Keratinocyte (primary cell): ENCODE measurements at places on chromosomes 3 and 15.

DNA sequence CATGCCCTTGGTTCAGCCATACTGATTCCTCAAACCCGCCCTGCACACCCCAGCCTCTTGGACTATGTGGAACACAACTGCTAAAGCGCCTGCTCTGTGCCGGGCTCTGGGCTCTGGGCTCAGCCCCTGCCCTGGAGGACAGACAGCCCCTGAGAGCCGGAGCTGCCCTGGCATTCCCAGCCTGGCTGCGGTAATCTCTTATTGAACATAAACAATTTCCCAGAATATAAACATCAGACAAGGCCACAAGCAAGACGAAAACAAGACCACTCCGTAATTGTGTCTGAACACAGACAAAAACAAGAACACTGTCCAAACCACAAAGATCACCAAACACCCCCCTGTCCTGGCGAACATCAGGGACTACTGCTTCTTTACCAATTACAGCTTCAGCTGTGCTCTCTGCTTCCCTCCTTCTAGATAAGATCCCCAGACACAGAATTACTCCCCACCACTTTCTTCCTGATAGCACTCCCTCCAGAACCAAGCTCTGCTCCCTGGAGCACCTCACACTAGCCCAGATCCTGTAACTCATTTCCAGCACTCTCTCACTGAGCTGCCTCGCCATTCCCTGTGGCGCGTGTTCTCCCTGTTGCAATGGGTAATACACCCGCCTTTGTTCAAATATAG, 57.1 kb upstream of the TLE3 start:
- no peak for DNase-seq

GRCh38 chr15:101573951-101574350, 78.2 kb downstream of the TM2D3 start:
- no peak for DNase-seq

DNA sequence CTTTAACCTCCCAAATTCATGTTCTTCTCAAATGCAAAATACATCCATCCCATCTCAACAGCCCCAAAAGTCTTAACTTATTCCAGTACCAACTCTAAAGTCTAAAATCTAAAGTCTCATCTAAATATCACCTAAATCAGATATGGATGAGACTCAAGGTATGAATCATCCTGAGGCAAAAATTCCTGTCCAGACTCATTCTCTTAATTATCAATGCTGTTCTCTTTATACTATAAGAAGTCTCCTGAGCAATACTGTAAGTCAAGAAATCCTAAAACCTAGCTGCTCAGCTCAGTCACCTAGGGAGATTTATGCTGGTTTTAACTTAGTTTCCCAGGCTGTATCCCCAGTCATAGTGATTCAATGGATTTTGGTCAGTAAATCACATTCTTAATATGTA, 11.1 kb downstream of the RAD18 start:
- no peak for DNase-seq

DNA sequence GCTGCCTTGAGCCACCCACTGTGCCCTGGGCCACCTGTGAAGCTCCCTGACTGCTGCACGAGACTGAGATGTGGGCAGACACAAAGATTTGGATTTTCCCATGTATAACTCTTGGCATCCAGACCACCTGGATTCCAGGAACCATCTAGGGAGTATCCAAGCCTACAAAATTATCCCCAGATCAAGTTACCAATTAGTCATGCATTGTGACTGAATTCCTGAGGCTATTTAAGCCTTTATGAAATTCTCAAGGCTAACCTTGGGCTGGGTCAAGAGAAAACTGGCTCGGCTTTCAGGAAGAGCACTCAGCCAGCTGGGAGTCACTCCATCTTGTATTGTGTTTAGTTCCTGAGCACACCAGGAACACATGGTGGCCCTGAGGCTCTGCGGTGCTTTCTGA, 13.3 kb upstream of the ATP13A5 start:
- DNase-seq = no peak

GRCh38 chr3:168383573-168383972, 287.8 kb upstream of the GOLIM4 start:
- DNase-seq = no peak

DNA sequence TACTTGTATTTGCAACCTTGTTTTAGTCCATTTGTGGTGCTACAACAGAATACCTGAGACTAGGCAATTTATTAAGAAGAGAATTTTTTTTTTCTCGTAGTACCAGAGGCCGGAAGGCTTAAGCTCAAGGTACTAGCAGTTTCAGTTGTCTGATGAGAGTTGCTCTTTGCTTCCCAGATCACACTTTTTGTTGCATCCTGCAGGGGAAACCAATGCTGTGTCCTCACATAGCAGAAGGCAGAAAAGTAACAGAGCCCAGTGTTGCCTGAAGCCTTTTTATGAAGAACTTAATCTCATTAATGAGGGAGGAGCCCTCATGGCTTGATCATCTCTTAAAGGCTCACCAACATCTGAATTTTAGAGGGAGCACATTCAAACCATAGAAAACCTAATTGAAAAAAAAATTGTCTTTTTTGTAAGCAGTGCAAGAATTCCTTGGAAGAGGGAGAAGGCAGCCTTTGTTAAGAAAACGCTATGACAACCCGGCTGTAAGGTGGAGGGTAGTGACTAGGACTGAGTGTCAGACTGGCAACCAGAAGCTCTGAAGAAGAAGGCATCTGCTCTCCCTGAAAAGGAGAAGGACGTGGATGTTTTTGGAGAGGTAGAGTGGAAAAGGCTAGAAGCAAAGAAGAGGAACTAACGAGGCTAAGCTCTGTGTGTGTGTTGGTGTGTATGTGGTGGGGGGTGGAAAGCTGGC, 1245.3 kb downstream of the ROBO2 start:
- DNase-seq = no peak

GRCh38 chr3:29555590-29555989, 274.7 kb downstream of the RBMS3 start:
- DNase-seq = no peak

DNA sequence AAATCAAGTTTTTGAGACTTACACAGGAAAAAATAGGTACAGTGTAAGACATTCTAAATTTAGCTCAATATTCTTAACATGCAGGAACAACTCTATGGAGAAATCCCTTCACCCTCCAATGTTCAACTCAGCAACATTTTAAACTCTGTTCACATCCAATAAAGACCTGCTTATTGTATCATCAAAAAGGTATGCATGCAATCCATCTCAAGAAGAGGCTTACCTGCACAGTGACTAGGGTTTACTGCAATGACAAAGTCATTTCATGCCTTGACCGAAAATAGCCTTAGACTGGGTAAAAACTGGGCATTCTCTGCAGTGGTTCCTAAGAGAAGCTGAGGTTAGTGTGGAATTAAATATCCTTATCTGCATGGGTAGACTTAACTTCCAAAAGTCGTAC, 80.5 kb downstream of the MAGI1 start:
- DNase-seq = no peak

- DNase-seq = peak; percentile 13
Observed at GRCh38 chr15:82021992-82022391, 23.8 kb downstream of the MEX3B start.

GRCh38 chr3:167241048-167241845, 138.8 kb downstream of the ZBBX start:
- no peak for DNase-seq

DNA sequence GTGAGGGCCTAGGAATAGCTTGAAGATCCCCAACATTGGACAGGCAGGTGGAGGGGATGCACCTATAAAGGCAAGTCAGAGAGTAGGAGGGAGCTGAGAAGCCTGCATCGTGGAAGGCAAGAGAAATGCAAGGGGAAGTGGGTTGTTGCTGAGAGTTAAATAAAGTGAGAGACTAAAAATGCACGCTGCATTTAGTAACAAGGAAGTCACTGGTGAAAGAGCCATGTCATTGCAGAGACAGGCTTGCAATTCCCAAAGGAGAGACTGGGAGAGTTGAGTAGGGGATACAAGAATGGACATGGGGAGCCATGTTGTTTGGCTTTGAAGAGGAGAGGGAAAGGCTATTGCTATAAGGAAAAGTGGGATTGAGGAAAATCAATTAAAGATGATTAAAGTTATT, 77.0 kb upstream of the HEG1 start:
- no peak for DNase-seq

DNA sequence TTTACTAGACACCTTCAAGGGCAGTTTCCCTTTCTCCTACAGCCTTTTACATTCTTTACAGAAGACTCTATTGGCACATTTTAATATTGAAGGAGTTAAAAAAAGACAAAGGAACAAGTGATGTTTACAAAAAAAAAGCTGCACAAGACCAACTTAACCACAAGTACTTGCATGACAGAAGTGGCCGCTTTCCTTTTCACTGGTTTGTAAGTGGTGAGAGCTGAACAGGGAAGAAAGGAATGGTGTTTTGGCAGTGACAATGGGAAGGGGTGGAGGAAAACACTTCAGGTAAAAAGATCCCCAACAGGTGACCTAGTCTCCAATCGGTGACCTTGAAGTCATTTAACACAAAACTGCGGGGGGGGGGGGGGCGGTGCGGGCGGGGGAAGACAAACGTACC, 1.1 kb downstream of the WDR72 start:
- DNase-seq = no peak

DNA sequence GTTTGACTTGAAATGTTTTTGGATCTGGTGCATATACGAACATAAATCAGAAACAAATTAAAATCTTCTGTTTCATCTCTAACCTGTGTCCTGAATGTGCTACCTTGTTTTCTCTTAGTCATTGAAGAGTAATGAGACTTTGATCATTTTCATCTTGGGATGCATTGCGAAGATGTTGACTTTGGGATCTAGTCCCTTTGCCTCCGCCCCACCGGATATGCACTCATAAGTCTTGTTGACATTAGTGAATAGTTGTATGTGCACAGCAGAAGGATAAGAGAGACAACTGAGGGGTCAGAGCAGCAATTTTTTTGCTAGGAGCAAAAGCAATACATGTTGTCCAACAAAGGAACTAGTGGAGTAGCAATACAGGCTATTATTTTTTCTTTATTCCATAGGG, 35.9 kb upstream of the SPRED1 start:
- no peak for DNase-seq

GRCh38 chr3:191360620-191361019, 30.3 kb upstream of the UTS2B start:
- no peak for DNase-seq

DNA sequence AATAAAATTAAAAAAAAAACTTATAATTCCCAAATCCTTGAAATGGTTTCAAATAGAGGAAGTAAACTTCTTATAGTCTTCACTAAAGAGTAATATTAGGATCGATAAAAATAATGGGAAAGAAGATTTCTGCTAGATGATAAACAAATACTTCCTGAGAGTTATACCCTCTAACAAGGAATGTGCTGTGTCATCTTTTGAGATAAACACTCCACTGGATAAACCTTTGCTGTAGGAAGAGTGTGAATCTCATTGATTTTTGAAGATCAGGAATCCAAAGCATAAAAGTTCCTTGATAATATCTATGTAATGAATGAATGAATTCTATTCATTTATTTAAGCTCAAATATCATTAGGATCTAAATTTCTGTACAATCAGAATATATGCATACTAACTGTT, 161.0 kb upstream of the GBE1 start:
- no peak for DNase-seq

GRCh38 chr3:178392511-178392926, 143.7 kb upstream of the KCNMB2 start:
- no peak for DNase-seq

DNA sequence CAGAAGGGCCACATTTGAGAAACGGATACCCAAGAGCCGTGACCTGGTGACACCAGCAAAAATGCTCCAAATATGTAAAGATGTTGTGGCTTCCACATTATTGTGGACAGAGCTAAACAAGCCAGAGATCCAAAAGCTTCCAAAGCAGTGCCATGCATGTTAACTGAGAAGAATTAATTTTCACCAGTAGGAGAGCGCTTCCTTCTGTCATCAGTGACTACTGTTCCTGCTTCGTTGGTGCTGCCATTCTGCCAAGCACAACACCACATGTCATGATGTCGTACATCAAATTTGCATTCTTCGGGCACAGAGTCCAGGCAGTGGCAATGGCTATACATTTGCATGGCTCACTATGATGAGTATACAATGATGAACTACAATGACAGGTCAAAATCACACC, 19.1 kb upstream of the CHST2 start:
- no peak for DNase-seq

- no peak for DNase-seq
Observed at GRCh38 chr3:148792516-148792915, 35.1 kb upstream of the CPB1 start.

- DNase-seq = peak; percentile 83
Observed at GRCh38 chr3:153051427-153052095, 110.5 kb upstream of the RAP2B start.

- no peak for DNase-seq
Observed at GRCh38 chr3:49709852-49710251, 9.6 kb downstream of the AMIGO3 start.

DNA sequence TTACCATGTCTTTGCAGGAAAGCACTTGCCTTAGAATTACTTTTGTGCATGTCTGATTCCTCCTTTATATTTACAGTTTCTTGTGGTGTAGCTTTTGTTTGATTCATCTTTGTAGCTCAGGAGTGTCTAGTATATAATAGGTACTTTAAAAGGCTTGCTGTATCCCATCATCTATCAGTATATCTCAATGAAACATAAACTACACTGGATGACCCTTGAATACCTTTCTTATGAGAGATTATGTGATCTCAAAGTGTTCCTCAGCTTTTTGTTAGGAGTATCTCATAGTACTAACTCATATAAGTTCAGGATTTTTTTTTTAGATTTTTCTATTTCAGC, 234.8 kb downstream of the PYDC2 start:
- DNase-seq = no peak

DNA sequence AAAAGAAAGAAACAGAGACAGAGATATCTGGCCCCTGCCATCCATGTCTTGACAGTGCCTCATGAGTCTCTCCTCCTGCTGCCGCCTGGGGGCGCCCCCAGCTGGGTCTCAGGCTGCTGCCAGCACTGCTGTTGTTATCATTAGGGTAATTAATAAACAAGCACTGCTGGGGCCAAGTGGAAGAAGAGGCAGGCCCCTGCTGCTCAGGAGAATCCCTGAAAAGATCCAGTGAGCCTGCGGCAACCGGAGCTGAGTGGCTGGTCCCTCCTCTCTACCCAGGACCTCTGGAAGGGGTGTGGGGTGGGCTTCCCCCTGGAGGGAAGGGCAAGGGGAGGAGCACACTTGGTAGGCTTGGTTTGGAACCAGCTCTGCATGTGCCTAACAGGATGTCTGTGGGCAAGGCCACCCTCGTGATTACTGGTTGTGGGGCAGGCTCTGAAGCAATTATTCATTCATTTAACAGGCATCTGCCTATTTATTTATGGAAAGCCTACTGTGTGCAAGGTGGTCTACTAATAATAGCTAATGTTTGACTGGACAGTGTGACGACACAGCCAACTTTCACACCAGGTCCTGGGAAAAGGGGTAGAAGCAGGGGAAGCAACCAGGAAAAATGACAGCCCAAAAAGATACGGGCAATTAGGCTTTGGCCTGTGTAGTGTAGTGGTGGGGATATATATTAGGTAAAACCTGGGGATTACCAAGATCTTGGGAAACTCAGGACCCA, 1.2 kb upstream of the TYRO3 start:
- no peak for DNase-seq
